ENCODE measurements at places on chromosomes 4 and X.

DNA sequence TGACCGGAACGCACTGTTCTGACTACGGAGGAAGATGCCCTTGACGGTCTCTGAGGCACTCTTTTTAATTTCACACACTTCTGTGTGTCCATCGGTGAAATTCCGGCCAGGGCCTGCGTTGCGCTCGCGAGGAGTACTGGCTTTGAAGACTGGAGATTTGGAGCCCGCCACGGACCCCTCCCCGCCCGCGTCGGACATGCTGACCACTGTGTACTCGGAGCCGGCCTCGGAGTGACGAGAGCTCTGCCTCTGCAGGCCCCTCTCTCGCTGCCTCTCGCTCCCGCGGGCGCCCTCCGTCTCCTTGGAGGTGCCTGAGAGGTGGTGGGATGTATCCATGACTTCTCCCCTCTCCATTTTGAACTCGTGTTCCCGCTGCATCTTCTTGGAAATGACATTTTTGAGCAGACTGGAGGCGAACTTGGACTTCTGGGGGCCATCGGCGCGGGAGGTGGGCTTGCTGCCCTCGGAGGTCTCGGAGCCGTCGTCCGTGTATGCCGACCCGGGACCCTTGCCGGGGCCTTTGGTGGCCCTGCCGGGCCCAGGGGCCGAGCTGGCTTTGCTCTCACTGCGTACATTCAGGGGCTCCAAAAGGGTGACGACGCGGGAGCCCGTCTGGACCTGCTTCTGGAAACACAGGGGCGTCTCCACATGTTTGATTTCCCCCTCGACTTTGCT, 5.7 kb downstream of the C4orf54 start:
- no peak for DNase-seq

DNA sequence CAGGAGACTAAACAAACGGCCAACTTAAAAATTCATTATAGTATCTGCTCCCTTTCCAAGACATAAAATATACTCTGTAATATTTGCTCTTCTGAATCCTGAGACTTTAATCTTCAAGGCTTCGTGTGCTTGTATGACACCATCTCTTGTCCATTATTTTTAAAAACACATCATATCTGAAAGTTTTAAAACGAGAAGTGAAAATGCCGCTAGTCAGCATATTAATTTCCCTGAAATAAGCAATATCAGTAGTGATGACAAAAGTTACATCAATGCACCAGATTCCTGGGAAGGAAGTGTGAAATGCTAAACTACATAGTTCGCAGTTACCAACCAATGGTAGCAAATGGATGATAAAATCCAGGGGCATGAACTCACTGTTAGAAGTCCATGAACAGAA, 66.8 kb upstream of the EXOC1L start:
- no peak for DNase-seq

DNA sequence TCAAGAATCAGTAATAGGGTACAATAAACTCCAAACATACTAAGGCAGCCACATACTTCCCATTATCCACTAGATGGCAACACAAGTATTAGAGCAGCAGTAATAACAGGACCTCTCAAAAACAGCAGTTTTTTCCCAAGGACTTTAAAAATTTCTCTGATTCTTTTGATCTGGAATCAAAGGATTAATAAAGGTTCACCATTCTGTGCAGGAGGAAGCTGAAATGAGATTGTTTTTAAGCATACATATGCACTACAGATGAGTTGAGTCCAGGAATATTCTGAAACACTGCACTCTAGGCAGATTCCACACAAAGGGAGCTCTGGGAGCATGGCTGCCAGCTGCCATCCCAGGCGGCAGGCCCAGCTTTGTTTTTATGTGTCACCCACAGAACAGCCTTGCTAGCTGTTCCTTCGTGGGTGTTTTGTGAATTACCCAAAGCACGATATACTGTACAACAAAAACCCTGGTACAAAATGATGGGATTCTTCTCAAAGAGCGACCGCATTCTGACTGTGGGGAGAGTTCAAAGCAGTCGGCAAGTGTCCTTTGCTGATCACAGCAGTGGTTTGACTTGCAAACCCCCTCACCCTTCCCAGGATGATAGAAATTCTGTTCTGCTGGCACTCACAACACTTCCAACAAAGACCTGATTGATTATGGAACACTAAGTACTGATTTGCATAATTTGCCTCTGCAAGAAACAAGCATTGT, 61.0 kb downstream of the STX18 start:
- no peak for DNase-seq

GRCh38 chrX:43953218-43953617, 20.0 kb downstream of the NDP start:
- no peak for DNase-seq

DNA sequence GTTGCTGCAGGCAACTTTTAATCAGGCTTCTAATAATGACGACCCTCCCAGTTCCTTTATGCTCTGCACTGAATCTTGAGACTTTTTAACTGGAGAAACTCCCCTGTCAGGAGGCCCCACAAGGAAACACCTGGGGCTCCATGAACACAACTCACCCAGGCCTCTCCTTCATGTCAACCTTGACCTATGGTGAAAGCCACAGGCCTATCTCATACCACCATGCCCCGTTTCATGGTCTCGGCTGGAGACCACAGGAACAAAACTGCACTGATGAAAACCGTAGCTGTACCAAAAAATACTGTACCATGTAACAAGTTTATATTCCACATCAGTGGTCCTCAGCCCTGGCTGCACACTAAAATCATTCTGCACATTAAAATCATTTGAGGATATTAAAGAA, 57.0 kb downstream of the ZNF827 start:
- DNase-seq: no peak

- DNase-seq: no peak
Measured at GRCh38 chrX:10110984-10111363, 45.8 kb upstream of the CLCN4 start.

GRCh38 chr4:72969976-72970375, 99.5 kb downstream of the COX18 start:
- DNase-seq: no peak

- DNase-seq: no peak
Measured at GRCh38 chr4:47213539-47213938, 182.2 kb downstream of the GABRB1 start.

- DNase-seq: no peak
Measured at GRCh38 chr4:135185256-135185655, 983.7 kb upstream of the PABPC4L start.

DNA sequence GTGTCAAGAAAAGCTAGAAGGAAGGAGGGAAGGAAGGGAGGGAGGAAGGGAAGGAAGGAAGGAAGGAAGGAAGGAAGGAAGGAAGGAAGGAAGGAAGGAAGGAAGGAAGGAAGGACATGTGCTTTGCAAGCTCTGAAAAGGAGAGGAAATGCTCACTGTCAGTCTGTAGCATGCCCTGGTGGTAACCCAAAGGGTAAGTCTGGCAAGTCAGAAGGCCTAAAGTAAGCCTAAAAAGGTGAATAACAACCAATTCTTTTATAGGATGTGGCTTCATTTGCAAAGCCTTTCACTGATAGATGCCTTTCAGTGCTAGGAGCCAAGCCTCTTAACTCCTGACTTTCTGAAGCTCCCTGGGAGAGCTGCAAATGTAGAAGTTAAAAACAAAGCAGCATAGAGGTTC, 542.6 kb downstream of the CFAP47 start:
- no peak for DNase-seq

DNA sequence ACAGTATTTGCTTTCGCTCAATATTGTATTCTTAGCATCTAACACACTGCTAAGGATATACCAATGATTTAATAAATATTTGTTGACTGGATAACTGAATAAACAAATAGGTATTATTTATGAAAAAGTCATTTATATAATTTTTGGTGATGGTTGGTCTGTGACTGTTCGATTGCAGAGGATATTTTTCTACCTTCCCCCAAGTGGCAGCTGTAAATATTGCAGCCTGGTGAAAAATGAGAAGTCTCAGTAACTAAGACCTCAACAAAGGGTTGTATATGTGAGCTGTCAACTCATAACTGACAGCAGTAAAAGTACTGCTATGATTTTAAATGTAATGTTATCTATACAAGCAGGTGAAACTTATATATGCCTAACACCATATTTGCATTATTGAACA, 36.0 kb downstream of the HTR2C start:
- no peak for DNase-seq

- DNase-seq: no peak
Measured at GRCh38 chr4:139736274-139736660, 70.6 kb downstream of the MGST2 start.

- DNase-seq: no peak
Measured at GRCh38 chr4:108762559-108763225, at the start of gene ETNPPL. Gene ETNPPL (minus strand): TSS chr4:108763053. CDS start chr4:108762898, 155 bp downstream.

- no peak for DNase-seq
Measured at GRCh38 chr4:128347930-128348660, 60.5 kb upstream of the PGRMC2 start.

DNA sequence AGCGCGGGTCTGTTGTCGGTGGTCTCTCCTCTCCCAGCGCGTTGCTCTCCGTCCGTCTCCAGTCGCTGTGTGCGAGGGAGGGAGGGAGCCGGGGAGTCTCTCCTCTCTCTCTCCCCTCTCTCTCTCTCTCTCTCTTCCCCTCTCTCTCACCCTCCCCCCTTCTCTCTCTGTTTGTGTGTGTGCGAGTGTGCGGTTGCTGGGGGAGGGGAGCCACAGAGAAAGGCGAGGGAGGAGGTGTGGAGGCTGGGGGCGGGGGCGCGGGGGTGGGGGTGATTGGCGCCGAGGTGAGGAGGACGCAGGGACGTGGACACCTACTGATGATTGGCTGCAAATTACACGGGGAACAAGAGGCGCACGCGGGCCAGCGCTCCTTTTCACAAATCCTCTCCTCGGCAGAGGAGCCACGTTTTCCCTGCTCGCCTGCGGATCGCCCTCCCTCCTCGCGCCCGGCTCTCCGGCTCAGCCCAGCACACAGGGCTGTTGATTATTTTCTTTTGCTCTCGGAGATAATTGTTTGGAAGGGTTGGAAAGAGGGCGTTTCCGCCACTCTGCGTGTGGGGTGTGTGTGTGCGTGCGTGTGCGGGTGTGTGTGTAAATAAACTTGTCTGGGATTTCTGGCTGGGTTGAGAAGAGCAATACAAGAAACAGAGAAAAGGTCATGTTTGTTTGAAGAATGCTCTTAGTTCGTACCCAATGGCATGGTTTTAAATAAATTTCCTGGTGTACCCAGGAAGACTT, at the start of gene CXXC4:
Gene CXXC4, minus strand, starts transcription at position 73 of the 738 bp plus-strand sequence. CDS start 3,092 bp downstream, outside the sequence.
- DNase-seq: no peak

- DNase-seq: no peak
Measured at GRCh38 chr4:472881-473569, 25.9 kb downstream of the ZNF721 start.

DNA sequence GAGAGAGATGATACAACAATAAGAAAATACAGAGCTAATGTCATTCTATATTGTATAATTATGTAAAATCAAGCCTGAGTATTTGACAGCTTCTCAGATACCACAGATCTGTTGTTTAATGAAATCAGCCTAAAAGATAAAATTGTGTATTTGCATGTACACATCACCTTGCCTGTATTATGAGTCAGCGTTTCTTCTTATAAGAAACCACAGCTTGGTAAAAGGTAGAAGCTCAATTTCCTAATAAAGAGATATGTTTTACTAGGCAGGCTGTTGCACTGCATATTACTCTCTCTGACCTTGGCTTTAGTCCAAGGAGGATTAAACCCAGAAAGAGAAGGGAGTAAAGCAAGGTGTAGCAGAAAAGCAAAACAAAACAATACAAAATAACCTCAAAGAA, 121.3 kb downstream of the PPARGC1A start:
- no peak for DNase-seq

DNA sequence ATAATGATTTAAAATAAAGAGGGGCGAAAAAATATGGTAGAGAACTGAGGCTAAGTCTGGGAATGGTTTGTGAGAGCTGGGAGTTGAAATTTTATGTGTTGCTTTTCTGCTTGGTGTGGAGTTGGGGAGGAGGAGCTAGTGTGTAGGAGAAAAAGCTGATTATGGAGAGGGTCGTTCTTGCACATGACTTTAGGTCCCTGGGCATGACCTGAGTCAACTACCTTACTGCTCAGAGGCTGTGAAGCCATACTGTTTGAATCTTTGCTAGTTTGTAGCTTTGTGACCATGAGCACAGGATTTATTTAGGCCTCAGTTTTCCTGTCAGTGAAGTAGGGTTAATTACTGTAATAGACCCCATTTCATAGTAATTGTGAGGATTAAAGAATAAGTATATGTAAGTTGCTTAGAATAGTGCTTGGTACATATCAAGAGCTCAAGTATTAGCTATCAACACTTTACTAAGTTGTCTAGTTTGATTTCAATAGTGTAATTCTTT, 78.6 kb downstream of the KDM6A start:
- no peak for DNase-seq

DNA sequence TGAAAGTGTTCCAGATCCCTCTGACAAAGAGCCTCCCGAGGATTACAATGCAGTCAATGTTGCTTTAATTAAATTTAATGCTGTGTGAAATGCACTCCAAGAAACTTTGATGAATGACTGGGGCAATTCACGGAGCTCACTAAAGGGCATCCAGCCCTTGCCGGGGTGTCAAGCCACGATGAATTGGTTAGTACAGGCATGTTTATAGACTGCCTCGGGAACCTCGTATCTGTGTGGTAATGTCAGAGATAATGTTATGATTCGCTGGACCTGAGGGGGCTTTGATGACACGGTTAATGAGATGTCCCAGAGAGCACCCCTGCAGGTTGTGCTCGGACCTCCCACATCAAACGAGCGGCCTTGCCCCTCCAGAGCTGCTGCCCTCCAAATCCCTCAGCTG, 428.8 kb downstream of the NKX6-1 start:
- no peak for DNase-seq

- DNase-seq: no peak
Measured at GRCh38 chr4:158808399-158808798, 39.6 kb downstream of the FNIP2 start.

GRCh38 chr4:96786306-96786705, 946.4 kb downstream of the PDHA2 start:
- no peak for DNase-seq

DNA sequence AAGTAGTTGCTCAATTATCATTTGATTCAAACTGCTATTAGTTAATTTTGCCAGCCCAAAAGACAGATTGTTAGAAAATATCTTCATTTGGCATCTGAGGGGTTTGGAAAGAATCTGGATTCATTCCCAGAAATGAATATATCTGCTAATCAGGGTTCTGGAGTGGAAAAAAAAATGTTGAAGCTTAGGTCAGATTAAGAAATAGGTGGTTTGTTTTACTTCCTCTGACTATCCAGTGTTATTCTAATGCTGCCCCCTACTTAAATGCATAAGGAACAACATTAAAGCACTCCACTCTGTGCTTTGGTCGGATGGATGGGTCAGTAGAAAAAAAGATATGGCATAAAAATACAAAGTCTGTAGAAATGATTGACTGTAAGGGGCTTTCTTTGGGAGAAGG, 89.0 kb downstream of the LUZP4 start:
- no peak for DNase-seq

DNA sequence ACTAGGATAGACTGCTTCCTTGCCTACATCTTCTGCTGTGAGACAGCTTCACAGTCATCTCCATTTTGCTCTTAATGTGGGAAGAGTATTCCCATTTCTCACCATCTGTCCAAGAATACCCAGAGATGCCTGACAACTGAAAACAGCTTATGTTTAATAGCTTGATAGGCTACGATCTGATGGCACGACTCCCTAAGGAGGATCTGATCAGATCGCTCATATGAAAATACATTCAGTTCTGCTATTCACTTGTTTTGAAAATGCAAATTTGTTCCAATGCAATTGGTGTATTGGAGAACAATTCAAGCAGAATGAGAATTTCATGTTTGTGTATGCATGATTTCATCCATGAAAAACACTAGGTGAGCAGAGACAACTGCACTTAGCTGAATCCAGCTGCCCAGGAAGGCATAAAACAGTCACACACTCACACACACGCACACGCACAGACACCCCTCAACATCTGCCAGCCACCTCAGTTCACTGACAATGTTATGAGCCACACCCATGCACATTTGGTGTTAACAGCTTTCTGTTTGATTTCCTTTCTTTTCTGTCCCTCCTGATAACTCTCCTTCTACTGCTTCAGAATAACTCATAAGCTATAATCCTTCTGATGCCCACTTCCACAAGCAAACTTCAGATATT, 29.6 kb downstream of the TRIML1 start:
- DNase-seq: no peak
